ENCODE measurements at places on chromosomes 5 and 9. TPM values are rescaled to one million over a fixed set of nuclear protein-coding genes. Genes with fewer than 3 reads are reported as not detected.

DNA sequence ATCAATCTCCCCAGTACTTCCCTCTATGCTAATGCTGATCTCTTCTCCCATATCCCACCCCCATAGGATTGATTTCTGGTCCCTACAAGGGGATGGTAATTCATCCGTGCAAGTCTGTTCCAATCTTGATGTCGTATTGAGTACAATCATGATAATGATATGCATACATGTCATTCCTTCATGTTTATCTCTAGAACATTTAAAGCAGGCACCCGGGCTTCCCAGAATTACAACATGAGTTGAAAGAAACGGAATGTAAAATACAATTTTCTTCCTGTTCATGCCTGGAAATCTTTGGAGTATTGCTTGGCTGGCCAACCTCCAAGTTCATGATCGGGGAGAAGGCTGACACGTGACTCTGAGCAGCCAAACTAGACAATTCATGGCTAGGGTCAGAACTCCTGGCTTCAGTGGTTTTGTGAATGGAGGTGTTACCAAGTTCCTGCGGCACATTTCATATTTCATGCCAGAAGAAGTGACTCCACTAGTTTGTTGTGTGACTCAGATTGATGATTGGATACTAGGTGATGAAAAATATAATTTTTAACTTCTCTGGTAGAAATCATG, 66.6 kb downstream of the C9orf152 start:
- peaks cover 24% of the 10 kb centered on the region for H3K36me3 ChIP-seq
- peak overlapping the region; percentile 3 for H3K27ac ChIP-seq
- no peaks in the 10 kb centered on the region for H3K27me3 ChIP-seq
- DNase-seq, result peak; percentile 81
- H3K4me1 ChIP-seq, result peaks cover 37% of the 10 kb centered on the region

DNA sequence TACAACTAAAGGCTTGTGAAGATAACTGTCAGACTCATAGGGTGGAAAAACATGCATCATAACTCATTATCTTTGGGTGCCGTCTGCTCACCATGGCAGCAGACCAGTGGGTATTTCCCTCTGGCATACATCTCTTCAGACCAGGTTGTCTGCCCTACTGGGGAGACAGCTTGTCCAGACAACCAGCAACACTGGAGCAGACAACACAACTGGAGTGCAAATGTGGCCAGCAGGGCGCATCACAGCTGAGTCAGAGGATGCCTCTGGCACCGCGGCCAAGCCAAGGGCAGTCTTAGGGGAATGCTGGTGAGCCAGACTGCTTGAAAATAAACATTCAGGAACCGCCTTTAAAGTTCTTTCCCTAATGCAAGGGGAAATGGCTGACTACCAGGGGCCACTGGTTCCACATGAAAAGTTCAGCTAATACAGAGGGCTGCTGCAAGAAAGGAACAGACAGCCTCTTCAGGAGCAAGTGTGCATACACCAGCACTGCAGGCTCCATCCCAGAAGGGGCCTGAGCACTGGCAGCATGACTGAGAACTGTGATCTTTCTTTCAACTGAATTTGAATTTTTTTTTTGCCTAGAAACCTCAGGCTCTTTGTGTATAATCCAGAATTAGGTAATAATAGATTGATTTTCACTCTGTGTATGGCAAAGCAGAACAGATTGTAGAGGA, 77.3 kb downstream of the MAMDC2 start:
- H3K4me1 ChIP-seq, result no peaks in the 10 kb centered on the region
- H3K4me3 ChIP-seq, result no peak overlapping the region
- H3K36me3 ChIP-seq, result no peaks in the 10 kb centered on the region
- DNase-seq, result peak; percentile 58
- H3K27me3 ChIP-seq, result no peaks in the 10 kb centered on the region

- no peak overlapping the region for H3K27ac ChIP-seq
- H3K4me3 ChIP-seq, result no peak overlapping the region
- no peak for DNase-seq
- no peaks in the 10 kb centered on the region for H3K36me3 ChIP-seq
Measured at GRCh38 chr5:133508845-133509741, 103.2 kb downstream of the FSTL4 start.

DNA sequence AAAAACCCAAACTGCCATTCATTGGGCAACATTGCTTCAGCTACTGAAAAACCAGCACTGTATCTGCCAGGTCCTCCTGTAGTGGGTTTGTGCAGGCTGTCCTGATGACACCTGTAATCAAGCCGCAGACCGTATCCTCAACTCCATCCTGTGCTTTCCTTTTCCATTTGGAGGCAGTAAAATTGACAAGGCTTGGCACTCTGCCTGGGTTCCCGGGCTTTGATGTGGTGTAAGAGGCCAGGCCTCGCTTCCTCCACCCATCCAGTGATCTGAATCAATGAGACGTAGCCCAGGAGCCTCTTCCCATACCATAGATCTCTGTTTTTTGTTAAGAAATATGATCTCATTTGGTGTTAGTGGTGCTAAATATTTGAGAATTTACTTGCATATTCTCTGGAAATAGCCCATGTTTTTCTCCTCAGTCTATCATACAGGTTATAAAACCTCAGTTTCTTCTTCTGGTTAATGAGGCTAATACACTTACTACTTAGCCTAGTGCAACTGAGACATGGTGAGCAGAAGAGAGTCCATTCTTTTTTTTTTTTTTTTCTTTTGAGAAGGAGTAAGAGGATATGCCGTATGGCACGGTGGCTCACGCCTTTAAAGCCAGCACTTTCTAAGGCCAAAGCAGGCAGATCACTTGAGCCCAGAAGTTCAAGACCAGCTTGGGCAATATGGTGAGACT, 34.8 kb downstream of the LSM11 start:
- no peaks in the 10 kb centered on the region for H3K4me1 ChIP-seq
- H3K27ac ChIP-seq, result no peak overlapping the region
- DNase-seq, result peak; percentile 21

DNA sequence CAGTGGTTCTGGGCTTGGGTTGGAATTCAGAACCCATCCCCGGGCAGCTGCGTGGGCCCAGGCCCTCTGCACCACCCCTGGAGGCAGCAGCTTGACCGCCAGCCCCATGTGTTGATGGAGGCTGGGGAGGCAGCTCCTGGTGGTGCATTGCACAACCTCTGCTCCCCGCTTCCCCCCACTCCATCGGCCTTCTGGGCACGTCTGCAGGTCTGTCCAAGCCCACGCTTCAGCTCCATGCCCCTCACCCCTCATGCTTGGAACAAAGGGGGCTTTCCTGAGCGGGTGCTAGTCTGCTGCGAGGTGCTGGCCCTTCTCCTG, 1.4 kb downstream of the NCS1 start:
- DNase-seq, result no peak
- no peaks in the 10 kb centered on the region for H3K27me3 ChIP-seq
- H3K36me3 ChIP-seq, result no peaks in the 10 kb centered on the region
- peaks cover 9% of the 10 kb centered on the region for H3K4me1 ChIP-seq

DNA sequence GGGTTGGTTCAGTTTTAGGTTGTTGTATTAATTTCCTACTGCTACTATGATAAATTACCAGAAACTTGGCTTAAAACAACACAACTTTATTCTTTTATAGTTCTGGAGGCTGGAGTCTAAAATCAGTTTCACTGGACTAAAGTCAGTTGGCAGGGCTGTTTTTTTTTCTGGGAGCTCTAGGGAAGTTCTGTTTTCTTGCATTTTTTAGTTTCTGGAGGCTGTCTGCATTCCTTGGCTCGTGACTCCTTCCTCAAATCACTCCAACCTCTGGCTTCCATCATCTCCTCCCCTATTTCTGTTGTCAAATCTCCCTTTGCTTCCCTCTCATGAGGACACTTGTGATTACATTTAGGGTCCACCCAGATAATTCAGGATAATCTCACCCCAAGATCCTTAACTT, 51.3 kb upstream of the SUB1 start:
- H3K27ac ChIP-seq, result no peak overlapping the region

TMEM174 gene
- total RNA-seq, result not detected

- no peaks in the 10 kb centered on the region for H3K27me3 ChIP-seq
- H3K4me3 ChIP-seq, result no peak overlapping the region
- no peak overlapping the region for H3K27ac ChIP-seq
- no peak for DNase-seq
- H3K36me3 ChIP-seq, result no peaks in the 10 kb centered on the region
- H3K4me1 ChIP-seq, result no peaks in the 10 kb centered on the region
Measured at GRCh38 chr5:179111267-179112207, 51.4 kb downstream of the ZNF354C start.

GRCh38 chr5:87404359-87404758, 8.4 kb downstream of the CCNH start:
- peaks cover 33% of the 10 kb centered on the region for H3K36me3 ChIP-seq
- H3K27ac ChIP-seq, result no peak overlapping the region
- no peak for DNase-seq

PDE6A gene
- not detected for total RNA-seq

ASS1 gene
- total RNA-seq, result 2.0 TPM

FLT4 gene
- 66.5 TPM for total RNA-seq

DNA sequence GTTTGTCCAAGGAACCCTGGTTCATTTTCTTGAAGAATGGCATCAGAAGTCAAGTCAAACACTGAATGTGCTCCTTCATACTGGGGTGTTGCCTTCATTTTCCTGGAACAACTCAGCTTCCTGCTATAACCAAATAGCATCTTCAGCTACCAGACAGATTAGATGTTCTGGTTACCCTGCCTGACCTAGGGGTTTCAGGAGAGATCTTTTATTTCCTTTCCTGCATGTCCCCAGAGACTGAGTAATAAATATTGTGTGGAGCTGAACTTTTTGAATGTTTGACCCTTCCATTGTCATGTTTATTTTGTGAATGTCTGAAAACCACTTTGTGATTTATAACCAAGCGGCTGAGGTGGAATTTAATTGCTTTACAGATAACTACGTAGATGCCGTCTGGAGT, 147.1 kb downstream of the IRX1 start:
- no peak overlapping the region for H3K4me3 ChIP-seq
- no peak for DNase-seq
- H3K36me3 ChIP-seq, result no peaks in the 10 kb centered on the region
- no peaks in the 10 kb centered on the region for H3K27me3 ChIP-seq
- no peaks in the 10 kb centered on the region for H3K4me1 ChIP-seq

- H3K4me1 ChIP-seq, result peaks cover 4% of the 10 kb centered on the region
- no peak overlapping the region for H3K4me3 ChIP-seq
- no peaks in the 10 kb centered on the region for H3K36me3 ChIP-seq
- H3K27ac ChIP-seq, result no peak overlapping the region
Measured at GRCh38 chr5:111769541-111769940, 12.5 kb upstream of the NREP start.

DNA sequence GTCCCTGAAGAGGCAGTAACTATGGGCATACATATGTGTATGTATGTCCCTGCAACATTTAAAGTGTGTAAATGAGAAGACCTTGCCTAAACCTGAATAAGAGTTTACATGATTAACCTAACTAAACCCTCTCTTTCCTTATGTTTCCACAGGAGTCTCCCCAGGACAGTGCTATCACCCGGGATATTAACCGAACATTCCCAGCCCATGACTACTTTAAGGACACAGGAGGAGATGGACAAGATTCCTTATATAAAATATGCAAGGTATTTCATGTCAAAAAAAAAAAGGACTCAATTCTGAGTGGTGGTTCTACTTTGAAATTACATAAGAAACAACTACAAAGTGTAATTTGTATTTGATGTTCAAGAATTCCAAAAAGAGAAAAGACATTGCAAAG, 31.7 kb downstream of the GPR21 start:
- no peak overlapping the region for H3K27ac ChIP-seq
- peaks cover 6% of the 10 kb centered on the region for H3K36me3 ChIP-seq
- H3K4me1 ChIP-seq, result peaks cover 5% of the 10 kb centered on the region

CCDC69 gene
- total RNA-seq, result 4.3 TPM

DNA sequence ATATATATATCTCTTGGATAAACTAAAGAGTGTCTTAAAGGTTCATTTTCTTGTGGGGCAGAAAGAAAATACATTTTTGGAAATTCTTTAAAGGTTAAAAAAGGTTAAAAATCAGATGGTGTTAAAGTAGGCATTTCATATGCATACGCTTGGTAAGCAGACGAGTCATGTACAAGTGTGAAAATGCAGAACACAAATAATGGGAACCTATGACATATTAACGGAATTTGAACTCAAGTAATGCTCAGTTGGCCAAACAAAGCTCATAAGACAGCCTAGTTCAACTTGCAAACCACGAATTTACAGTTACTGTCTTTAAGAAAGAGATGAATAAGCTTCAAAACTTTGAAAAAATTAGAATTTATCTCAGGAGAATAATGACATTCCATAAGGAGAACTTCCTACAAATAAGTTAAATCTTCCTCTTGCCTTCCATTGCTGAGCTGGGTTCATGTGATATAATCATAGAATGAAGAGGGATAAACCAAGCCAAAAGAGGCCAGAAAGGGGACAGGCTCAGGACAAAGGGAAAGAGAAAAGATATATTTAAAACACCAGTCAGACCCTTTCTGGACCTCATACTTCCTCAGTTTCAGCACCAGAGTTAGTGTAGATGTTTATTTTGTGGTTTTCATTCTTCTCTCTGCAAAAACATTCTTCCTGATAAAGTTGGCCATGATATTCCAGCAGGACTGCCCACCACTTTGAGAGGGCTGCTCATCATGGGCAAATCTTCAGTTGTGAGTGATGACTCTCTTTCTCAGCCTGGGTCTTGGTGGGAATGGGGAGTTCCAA, 256.7 kb upstream of the CD180 start:
- H3K27me3 ChIP-seq, result no peaks in the 10 kb centered on the region
- no peaks in the 10 kb centered on the region for H3K36me3 ChIP-seq
- no peak overlapping the region for H3K4me3 ChIP-seq
- H3K4me1 ChIP-seq, result no peaks in the 10 kb centered on the region

DNA sequence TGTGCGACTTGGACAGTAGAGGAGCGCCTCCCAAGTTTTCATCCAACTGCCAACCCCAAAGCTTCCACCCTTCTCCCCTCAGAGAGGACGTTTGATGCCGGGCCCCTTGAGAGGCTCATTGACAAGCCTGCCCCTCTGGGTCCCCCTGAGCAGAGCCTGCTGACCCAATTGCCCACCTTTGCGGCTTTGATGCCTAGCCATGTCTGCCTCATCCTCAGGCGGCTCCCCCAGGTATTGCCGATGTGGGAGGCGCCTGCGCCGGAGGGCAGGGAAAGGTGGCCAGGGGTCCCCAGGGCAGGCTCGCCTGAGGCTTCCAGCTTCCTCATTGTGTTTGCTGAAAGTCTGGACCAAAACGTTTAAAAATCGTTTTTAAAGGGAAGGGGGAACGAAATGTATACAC, 1.4 kb downstream of the ODF2 start:
- no peak for DNase-seq
- H3K27ac ChIP-seq, result no peak overlapping the region
- peaks cover 7% of the 10 kb centered on the region for H3K4me1 ChIP-seq
- peaks cover 13% of the 10 kb centered on the region for H3K36me3 ChIP-seq

- H3K4me1 ChIP-seq, result peaks cover 19% of the 10 kb centered on the region
- H3K27ac ChIP-seq, result no peak overlapping the region
- H3K27me3 ChIP-seq, result no peaks in the 10 kb centered on the region
- H3K36me3 ChIP-seq, result no peaks in the 10 kb centered on the region
- no peak for DNase-seq
Measured at GRCh38 chr9:134605966-134606357, 35.6 kb upstream of the COL5A1 start.
